ENCODE measurements at places on chromosomes 1 and 21.

GRCh38 chr1:113210248-113210647 lies 137.2 kb downstream of the LRIG2 start:
- no peak for DNase-seq

- no peak for DNase-seq
These were observed 357.9 kb upstream of the DUSP10 start for GRCh38 chr1:222099746-222100145.

DNA sequence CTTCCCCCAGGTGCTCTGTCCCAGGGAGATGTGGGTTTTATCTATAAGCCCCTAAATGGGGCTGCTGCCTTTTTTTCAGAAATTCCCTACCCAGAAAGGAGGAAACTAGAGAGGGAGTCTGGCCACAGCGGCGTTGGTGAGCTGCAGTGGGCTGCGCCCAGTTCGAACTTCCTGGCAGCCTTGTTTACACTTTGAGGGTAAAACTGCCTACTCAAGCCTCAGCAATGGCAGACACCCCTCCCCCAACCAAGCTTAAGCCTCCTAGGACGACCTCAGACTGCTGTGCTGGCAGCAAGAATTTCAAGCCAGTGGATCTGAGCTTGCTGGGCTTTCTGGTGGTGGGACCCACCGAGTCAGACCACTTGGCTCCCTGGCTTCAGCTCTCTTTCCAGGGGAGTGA lies 46.2 kb upstream of the PAPPA2 start:
- DNase-seq, result no peak

DNA sequence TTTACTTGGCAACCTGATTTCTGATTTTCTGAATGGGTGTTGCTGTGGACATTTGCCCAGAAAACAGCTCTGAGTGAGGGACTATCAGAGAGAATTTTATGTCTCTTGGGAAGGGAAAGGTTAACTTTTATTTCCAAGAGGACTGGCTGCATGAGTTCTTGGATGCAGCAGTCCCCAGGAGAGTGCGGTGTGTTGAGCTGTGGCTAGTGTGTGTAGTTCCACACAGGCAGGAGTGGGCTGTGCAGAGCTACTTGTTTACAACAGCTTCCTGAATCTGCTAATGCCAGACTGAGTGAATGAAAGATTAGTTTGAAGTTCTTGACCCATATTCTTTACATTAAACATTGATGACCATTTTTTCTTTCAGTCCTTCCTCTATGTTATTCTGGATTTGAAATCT lies 41.0 kb upstream of the APOBEC4 start:
- no peak for DNase-seq

- no peak for DNase-seq
These were observed 27.2 kb downstream of the PCBP3 start for GRCh38 chr21:45670731-45671130.

DNA sequence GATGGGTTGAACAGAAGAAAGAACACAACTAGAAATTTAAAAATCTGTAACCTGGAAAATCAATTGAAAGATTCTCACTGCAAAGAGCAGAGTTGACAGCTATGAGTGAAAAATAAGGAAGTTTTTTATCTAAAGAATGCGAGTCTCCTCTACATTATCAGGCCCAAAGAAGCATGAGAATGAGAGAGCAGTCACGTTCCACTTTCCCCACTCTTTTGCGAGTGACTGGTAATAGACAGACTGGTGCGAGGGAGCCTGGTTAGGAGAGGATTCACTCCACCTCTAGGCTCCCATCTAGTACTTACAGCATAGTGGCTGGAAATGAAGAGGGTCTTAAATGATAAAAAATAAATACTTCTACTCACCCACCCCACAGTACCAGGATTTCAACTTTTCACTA lies 52.0 kb downstream of the PRDX6 start:
- DNase-seq, result no peak

DNA sequence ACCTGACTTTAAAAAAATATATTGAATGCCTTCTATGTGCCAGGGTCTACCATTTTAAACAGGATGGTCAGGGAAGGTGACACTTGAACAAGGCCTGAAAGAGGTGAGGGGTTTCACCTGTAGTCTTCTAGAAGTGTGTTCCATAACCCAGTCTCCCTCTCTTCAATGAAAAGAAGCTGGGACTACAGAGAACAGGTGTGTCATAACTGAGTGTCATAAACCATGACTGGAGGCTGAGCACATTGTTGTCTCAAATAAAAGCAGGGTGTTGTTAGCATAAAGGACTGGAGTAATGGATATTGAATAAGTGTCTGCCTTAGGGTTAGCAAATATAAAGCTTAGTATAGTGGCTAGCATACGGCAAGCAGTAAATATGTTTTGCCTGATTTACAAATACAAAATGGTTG lies 65.4 kb downstream of the SYDE2 start:
- DNase-seq, result no peak

DNA sequence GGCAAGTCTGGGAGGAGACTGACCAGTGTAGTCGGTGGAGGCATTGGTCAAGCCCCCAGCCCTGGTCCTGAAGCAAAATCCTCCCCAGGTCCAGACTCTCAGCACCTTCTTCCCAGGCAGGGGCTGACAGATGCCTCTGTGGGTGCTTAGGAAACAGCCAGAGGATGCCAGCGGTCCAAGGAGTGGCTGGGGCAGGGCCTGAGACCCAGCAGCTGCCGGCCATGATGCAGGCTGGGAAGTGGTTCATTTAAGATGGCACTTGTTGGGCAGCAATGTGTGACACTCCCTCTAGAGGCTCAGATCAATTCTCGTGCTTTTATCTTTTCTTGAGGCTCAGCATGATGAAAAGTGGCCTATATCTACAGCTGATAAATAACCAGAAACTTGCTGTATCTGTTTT lies 165.0 kb upstream of the VAMP3 start:
- no peak for DNase-seq

DNA sequence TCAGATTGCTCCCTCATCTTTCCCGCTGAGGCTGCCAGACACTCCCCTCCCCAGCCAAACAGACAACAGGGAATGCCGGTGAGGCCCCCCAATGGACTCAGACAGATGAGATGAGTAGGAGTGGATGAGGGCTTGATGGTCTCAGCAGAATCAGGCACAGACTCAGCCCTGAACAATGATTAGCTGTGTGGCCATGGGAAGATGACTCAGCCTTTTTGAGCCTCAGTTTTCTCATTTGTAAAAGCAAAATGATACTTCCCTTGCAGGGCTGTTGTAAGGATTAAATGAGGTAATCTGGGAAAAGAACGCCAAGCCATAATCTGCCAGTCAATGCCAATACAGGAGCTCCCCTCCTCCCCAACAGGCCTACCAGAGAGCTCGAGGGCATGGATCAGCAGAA lies 12.4 kb downstream of the C1orf198 start:
- DNase-seq, result peak; percentile 42

GRCh38 chr1:17067069-17067426 lies 13.2 kb upstream of the SDHB start:
- no peak for DNase-seq

GRCh38 chr1:65237503-65237902 lies 71.8 kb upstream of the DNAJC6 start:
- DNase-seq, result no peak

- no peak for DNase-seq
These were observed 24.1 kb downstream of the DIP2A start for GRCh38 chr21:46482846-46483231.

- DNase-seq, result no peak
These were observed 332.7 kb upstream of the RUNX1 start for GRCh38 chr21:35381743-35382310.

DNA sequence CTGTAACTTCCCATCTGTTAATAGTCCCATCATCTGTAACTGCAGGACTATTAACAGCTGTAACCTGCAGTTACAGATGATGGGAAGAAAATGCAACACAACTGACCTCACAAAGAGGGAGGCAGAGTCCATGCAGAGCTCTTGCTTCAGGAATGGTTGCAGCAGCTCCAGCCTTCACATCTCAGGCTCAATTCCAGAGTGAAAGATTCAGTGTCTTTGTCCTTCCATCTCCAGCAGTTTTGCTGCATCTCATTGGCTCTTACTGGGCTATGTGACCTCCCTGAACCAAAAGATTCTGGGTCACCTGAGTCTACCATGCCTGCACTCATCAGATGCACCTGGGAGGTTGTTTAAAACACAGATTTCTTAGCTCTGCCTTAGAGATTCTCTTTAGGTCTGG lies 686.7 kb downstream of the MATN1 start:
- no peak for DNase-seq

GRCh38 chr21:32309906-32310460 lies 11.3 kb downstream of the MRAP start:
- DNase-seq, result no peak

DNA sequence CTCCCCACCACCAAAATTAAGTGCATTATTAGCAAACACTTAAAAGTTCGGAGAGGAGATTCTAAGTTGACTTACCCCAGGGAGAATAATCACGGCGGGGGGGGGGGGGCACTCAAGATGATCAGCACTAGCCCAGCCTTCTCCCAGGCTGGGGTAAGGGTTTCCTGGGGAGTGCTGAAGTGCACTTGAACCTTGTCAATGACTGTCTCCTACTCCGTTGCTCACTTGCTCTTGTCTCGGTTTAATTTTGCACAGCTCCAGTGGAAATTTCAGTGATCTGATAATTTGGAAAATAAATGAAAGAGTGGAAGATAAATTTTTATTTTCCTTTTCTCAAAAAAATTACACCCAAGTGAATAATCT lies 59.2 kb downstream of the PBX1 start:
- DNase-seq, result no peak

- DNase-seq, result no peak
These were observed 103.4 kb upstream of the ZNF678 start for GRCh38 chr1:227459977-227460376.

GRCh38 chr1:33322870-33323585 lies 2.1 kb upstream of the A3GALT2 start:
- no peak for DNase-seq

GRCh38 chr1:58999676-59000075 lies 215.8 kb upstream of the JUN start:
- DNase-seq, result no peak

GRCh38 chr21:21851657-21852056 lies 853.4 kb downstream of the NCAM2 start:
- DNase-seq, result no peak

- peak; percentile 52 for DNase-seq
These were observed 14.5 kb downstream of the SCYL3 start for GRCh38 chr1:169879034-169879840.

DNA sequence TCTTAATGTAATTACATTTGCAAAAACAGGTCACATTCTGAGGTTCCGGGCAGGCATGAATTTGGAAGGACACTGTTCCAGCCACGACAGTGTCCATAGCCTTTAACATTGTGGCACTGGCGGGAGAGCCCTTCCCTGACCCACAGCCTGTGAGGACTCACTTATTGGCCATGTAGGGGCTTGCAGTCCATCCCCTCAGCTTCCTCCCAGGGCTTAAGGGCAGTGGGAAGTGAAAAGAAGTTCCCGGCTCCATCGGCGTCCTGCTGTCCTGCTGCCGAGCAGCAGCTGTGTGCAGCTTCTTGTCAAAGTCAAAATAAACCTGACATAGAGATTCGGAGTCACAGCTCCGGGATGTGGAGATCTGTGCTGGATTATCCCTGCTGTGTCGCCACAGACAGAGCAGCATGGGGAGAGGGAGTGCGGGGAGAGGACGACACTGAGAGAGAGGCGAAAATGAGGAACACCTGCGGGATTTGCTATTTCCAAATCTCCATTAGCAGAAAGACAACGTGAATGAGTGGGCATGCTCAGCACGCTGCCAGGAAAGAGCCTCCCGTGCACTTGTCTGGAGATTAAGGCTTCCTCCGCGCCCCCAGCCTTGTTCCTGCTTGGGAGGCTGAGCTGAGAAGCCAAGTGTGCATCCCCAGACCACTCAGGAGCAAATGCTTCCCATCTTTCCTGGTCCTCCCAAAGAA lies 260.3 kb downstream of the ASTN1 start:
- DNase-seq, result no peak

GRCh38 chr1:92439291-92439690 lies 47.4 kb downstream of the GFI1 start:
- no peak for DNase-seq

DNA sequence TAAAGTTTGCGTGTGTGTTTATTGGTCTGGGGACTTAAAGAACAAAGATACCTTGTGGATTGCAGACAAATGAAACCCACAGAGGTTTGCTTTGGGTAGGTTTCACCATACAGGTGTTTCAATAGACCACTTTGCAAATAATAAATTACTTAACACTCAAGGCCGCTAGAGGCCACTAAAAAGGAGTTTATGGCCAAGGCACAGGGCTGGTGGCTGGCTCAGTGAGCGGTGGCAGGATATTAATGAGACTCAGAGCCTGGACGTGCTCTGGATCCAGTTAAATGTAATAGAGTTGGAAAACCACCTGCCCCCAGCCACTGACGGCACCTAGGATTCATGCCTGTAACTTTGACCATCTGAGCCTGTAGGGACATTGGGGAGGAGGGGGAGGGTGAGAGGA lies 44.5 kb downstream of the LRRC38 start:
- DNase-seq, result no peak

DNA sequence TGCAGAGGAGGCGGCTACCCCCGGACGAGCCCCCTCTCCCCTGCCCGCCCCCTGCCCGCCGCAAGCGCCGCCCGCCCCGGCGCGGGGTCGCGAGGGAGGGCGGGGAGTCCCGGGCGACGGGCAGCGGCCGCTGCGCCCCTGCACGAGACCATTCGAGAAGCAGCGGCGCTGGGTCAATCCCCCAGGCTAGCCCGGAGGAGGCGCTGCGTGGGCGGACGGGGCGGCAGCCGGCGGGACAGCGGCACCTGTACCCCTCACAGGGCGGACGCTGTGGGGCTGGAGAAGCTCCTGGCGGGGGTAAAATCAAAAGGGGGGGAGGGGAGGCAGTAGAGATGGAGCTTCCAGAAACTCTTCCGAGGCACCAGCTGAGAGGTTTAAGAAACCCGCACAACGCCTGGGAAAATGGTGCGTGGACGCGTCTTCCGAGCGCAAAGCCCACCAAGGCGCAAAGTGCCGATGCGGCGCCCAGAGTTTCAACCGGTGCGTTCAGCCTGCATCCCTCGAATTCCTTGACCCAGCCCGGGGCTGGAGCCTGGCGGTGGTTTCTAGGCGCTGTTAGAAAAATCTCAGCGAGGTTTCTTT lies at the start of gene PLPPR5:
Gene PLPPR5 (minus strand): TSS at position 1 of the 582 bp plus-strand sequence. CDS start 190 bp downstream, outside the sequence.
- DNase-seq, result peak; percentile 11

DNA sequence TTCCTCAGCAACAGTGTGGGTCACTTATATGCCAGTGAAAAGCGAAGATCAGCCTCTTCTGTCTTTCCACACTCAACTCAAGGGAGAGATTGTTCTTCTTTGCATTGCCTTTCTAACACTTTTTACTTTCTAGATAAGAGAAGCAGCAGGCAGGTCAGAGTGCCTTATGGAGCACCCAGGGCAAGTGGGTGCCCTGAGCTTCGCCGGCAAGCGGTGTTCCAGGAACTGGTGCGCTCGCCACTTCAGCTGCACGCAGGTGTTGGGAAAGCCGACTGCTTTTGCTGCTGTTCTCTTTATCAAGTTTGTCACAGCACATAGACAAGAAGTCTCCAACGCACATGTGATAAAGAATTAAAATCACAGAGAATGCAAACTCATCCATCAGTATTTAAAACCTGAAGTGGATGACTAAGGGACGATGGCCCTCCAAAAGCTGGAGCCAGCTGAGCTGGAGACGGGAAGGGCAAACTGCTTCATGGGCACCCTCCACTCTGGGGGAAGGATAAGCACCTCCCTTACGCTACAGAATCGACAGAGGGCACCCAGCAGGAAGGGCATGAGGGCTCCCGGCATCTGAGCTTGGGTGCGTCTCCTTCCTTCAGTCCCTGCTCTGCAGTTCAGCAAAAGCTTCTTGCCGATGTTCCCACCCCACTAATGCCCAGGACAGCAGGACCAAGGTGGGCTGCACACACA lies 20.7 kb downstream of the UBE2G2 start:
- DNase-seq, result no peak
